Head of caudate nucleus (tissue), 42 donors: ENCODE measurements at places on chromosomes 16 and 17.

- no peak for DNase-seq
Observed at GRCh38 chr16:84660973-84661372, 12.7 kb downstream of the KLHL36 start.

DNA sequence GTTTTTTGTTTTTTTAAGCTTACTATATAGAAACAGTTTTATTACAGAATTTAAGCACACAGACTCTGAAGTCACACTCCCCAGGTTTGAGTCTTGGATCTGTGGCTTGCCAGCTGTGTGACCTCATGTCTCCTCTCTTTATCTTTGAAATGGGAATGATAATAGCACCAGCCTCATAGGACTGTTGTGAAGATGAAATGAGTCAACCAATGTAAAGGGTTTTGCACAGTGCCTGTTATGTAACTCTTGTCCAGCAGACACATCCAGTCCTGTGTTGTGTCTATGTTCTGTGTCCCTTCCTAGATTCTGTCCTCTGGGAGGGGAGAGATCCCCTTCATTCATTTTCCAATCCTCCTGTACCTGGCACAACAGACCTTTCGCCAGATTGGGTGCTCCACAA is 3.1 kb upstream of the CPD start:
- no peak for DNase-seq

- no peak for DNase-seq
Observed at GRCh38 chr16:85662482-85662812, 26.3 kb downstream of the GINS2 start.

DNA sequence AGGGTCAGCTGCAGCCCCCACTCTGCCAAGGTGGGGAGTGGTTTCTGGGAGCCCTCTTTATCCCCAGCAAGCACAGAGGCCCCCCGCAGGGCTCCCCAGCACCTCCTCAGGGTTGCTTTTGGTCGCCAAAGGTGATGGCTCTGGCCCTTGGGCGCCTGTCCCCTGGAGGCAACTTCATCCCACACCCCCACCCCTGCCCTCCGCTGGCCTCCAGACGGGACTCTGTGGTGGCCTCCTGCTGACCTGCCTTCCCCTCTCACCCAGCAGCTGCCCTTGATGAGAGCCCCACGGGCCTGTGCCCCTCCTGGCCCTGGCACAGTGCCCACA is 7.8 kb upstream of the RHOT2 start:
- no peak for DNase-seq

GRCh38 chr16:78415013-78415412 is 315.6 kb downstream of the WWOX start:
- no peak for DNase-seq
